ENCODE measurements at places on chromosomes 1 and 21.

DNA sequence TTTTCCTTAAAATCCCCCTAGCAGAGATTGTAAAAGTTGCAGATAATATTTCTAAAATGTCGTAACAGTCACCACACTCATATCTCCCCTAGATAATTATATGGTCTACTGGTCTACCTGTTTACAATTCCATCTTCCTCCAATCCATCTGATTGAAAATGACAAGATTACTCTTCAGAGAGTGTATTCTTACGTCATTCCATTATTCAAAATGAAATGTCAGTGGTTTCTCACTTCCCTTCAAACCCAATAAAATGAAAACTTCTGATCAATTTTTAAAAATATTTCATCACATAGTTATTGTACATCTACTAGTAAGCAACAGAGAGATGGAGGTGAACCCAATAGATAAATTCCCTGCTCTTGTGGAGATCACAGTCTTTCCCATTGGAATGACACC lies 202.2 kb upstream of the C8B start:
- no peak for DNase-seq

GRCh38 chr21:36255663-36256062 lies 64.3 kb upstream of the MORC3 start:
- DNase-seq: no peak

DNA sequence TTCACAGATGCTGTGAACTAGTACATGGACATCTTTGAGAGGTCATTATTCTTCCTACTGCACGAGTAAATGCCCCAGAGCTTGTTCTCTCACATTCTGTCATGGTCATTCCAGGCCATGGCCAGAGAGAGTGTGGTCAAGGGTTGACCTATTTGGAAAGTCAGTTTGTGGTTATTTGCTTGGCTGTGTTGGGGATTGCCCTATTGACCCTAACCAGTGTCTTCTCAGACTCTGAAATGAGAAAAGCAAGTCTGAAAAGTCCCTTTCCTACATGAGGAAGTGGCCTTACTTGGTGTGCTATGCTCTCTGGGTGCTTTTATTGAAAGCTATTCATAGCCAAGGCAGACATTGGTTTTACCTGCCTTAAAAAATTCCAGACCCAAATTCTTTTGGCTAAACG lies 26.6 kb downstream of the CLIC6 start:
- DNase-seq: no peak

GRCh38 chr1:91817211-91817905 lies 68.6 kb downstream of the TGFBR3 start:
- DNase-seq: no peak

DNA sequence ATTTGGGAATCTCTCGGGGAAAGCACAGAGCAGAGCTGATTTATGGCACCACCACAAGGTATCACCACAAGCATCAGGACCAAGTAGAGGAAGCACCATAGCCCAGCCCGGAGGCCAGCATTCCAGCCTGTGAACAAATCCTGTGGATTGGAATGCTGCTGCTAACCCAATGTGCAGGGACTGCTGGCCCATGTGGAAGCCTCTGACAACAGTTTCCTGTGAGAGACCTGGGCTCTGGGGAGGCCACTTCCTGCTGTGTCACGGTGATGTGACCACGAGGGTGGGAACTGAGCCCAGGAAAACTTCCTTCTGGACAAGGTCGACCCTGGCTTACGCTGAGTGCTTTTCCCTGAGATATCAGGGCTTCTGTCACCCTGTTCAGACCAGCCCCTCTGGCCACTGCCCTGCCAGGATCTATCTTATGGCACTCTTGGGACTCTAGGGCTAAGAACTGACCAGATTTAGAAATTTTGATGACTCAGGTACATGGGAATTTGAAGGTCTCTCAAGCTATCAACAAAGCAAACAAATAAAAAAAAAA lies 88.3 kb upstream of the NGF start:
- peak; percentile 95 for DNase-seq

DNA sequence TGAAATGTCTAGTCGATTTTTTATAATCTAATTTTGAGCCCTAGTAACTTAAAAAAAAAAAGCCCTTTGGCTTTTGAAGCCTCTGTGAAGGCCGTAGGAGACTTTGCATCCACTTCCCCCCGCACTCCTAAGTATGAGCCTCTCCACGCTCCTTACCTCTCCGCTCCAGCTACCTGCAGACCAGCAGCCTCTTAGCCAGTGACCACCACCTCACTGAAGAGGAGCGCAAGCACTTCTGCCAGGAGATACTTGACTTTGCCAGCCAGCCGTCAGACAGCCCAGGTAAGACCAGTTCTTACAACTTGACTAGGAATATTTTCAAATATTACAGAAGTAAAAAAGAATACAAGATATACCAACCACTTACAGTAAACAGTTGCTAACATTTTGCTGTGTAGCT lies 27.4 kb upstream of the PWP2 start:
- DNase-seq: no peak

GRCh38 chr1:202836623-202837403 lies 26.1 kb downstream of the PCAT6 start:
- no peak for DNase-seq

DNA sequence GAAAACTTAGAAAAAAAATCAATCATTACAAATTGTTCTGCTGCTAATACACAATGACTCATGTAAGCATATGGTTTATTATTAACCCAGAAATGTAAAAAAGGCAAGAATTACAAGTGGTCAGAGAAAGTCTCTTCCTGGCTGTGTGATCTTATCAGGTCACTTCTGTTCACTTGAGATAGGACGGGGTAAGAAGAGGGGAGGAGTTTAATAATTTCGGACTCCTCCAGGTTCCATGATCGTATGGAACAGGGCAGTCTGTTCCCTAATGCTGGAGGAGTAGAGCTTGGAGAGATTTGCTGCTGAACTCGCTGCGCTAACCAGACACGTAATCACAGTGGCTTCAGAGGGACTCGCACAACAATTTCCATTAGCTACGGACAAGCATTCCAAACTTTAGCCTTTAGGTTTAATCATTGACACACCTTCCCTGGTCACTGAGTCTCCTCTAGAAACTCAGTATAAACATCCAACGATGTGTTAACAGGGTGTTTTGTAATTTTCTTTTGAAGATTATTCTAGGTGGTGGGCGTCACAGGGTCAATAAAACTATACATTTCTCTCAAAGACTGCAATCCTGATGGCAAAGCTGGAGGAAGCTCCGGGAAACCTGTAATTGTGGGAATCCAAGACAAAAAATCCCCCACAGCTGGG lies 1.3 kb downstream of the CRYZ start:
- DNase-seq: peak; percentile 32

- DNase-seq: peak; percentile 47
These were observed 7.0 kb upstream of the SLC26A9 start for GRCh38 chr1:205950280-205950679.

DNA sequence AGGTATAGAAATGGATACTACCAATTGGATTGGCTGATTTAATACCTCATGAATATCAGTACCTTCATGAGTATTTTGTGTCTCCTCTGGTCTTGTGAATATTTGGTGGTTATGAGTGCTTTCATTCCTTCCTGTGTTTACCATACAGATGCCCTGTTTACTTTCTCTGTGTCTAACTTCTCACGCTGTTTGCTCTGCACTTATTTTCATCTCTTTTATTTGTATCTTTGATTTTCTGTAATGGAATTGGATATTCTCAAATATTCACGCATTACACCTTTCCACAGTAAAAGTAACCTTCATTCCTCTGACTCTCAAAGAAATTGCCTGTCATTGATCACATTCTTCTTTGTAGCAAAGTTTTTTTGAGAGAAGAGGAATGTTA lies 16.8 kb downstream of the CNST start:
- DNase-seq: no peak

DNA sequence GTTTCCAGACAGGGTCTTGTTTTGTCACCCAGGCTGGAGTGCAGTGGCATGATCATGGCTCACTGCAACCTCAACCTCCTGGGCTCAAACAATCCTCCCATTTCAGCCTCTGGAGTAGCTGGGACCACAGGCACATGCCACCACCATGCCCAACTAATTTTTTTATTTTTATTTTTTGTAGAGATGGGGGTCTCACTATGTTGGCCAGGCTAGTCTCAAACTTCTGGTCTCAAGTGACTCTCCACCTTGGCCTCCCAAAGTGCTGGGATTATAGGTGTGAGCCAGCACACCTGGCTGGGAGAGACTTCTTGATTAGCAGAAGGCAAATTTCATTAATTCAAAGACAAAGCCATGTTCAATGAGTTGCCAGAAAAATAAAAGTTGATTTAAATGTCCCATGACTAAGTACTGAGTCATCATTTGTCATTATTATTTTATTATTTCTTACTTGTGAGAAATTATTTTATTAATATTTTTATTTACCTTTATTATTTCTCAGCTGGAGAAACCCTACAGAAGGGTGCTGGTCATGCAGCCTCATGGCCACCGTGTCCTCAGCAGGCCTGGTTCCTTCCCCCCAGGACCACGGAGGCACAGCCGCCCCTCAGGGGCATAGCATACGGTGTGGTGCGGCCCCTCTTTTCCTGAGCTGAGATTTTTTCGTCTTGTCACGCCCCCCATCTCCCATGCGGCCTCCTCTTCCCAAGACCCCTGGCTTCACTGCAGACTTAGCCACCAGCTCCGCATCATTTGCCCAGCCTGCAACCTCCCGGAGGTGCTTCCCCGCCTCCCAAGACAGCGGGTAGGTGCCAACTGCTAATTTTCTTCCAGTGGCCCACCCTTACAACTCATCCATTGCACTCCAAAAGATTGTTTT lies 55.3 kb upstream of the SIM2 start:
- no peak for DNase-seq

DNA sequence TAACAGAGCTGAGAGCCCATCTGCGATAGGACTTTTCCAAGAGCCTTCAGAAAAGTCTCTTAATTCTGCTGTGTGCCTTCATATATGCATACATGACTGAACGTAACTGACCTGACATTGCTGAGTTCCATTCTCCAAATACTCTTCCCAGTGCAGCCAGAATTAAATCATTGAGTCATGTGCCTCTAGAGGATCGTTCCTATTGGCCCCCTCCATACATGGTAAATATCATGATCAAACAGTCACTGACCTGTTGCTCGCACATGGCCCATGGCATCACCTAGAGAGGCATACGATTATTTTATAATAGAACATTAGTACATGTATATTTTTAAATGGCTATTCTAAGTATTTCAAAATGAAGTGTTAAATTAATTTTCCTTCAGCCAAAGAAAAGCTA lies 186.8 kb downstream of the PBX1 start:
- no peak for DNase-seq

DNA sequence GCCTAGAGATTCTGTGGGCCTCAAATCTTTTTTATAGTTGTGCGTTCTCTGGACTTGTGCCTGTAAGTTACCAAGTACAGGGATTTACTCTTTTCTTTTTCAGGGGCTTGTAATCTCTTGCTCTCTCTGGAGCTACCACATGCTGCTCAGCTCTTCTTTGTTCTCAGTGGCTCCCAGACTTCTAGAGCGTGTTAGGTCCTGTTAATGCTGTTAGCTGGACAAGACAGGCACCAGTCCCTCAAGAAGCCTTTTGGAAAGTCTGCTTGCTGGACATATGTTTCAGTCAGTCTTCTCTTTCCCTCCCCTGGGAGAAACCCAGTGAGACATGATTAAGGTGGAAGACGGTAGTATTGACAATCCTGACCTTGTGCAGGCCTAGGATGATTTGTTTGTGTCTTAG lies 29.4 kb downstream of the KCNK2 start:
- DNase-seq: no peak

GRCh38 chr1:180248731-180249681 lies 18.9 kb downstream of the LHX4 start:
- no peak for DNase-seq

DNA sequence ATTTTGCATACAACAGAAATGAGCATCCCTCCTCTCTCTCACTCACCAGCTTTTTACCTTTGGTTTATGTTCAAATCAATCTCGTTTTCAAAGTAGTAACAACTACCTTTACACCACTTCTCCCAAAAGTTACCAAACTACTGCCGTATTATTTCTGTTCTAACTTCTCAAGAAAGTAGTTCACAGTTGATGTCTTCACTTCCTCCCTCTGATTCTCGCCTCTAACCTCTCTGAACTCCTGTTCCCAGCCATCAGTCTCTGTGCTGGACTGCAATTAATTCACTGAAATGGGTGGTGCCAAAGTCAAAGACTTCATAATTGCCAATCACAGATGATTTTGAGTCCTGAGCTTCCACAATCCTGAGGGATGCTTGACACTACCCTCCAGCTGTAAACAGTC lies 54.0 kb downstream of the ZNF281 start:
- DNase-seq: no peak

DNA sequence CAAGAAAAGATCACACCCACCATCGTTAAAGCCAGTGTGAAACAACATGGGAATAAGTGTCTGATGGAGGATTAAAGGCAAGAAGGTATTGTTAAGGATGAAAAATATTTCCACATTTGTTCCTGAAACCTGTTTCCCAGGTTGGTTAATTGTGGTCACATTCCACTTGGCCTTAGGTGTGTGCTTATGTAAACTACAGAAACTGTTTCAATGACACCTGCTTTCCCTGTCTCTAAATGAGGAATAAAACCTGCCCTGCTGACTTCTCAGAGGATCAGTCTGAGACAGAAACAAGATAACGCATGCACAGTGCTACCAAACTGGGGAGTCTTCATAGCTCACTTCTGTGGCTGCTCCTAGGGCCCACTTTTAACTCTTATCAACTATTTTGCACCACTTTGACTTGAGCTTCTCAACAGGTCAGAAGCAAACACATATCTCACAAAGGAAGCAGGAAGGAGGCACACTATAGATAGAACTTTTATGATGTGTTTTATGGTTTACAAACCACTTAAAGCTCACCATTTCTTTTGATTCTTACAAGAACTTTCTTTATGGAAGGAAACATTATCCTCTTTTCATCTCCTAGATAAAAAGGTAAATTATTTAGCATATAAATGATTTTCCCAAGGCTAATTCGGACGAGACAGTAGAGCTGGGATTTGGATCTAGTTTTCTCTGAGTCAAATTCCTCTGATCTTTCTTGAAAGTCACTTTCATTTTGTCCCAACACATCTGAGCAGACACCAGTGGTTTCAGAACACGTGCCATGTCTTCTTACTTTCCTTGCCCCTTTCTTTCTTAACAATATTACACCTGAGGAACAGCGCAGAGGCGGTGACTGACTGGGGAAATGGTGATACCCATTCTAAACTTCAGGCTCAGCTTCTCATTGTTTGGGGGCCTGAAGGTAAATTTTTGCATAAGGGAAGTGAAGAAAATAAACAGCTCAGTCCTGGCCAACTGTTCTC lies 33.4 kb downstream of the CYP2J2 start:
- DNase-seq: no peak

- peak; percentile 12 for DNase-seq
These were observed 1.5 kb downstream of the KCNC4 start for GRCh38 chr1:110211496-110212168.

DNA sequence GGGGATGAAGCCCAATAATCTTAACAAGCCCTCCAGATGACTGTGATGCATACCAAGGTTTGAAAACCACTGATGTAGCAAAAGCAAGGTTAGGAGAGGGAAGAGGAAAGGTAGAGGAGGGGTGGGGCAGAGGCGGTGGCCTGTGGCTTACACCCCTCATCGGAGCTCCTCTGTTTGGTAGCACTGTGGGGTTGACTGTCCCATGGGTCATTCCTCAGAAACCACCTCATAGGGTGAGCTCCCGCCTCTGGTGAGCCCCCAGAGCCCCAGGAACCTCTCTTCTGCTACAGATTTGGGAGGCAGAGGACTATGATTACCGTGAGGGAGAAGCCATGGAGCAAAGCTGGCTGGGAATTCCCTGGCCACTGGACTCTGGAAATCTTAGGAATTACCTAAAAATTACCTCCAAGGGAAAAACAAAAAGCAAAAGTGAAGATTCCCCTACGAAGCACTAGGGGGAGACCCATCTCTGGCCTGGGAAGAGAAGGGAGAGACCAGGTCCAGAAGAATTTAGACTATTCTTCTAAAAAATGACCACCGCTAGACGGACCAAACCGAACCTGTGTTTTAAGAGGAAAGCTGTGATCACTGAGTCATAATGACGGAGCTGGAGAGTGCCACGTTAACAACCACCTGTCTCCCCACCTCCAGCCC lies 1.5 kb upstream of the RASSF5 start:
- DNase-seq: peak; percentile 56

- no peak for DNase-seq
These were observed 111.5 kb upstream of the ZC3H11B start for GRCh38 chr1:219724440-219724839.

All from fibroblast of lung (primary cell).